ENCODE measurements at places on chromosomes 3 and 15. TPM values are rescaled to one million over a fixed set of nuclear protein-coding genes. Genes with fewer than 3 reads are reported as not detected.

- DNase-seq = no peak
These were observed 708 bp upstream of the PTPN23 start for GRCh38 chr3:47380026-47380600.

- DNase-seq = no peak
These were observed 828 bp downstream of the CAND2 start for GRCh38 chr3:12797124-12797891.

DNA sequence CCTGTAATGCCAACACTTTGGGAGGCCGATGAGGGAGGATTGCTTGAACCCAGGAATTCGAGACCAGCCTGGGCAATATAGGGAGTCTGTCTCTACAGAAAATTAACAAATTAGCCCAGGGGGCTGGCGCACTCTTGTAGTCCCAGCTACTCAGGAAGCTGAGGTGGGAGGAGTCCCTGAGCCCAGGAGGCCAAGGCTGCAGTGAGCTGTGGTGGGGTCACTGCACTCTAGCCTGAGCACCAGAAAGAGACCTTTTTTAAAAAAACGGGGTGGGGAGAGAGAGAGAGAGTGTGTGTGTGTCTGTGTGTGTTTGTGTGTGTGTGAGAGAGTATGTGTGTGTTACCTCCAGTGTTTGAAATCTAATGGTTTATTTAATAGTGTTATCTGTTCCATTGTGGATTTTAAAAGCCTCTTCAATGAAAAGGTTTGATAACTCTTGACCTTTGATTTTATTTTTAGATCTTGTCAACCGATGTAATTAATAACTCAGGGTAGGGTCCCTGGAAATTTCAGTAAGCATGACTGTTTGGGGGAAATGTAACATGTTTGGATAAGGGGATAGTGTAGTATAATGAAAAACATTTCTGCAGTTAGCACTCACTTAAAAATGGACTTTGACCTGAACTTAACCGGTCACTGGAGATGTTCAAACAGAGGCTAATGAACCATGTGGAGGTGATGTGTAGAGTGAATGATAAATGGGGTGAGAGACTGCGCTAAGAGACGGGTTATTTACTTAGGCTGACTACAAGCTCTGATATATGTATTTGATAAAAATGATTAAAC is 29.7 kb downstream of the LRCH3 start:
- no peak for DNase-seq

- no peak for DNase-seq
These were observed 50.6 kb downstream of the KY start for GRCh38 chr3:134600206-134600605.

DNA sequence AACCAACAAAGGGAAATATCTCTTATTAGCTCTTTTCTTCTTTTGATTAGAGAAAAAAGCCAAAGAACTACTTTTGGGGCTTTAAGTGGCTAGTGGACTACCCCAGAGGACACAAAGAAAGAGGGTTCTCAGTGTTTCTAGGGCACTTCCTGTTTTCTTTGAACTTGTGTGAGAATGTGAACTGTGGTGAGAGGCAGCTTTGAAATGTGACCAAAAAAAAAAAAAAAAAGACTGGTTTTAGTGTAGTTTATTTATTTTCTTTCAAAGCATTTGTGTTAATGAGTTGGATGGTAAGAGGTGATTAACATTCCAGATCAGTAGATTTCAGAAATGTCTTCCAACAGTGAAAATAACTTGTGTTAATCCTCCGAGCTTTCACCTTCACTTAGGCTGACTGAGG is 32.4 kb downstream of the SELENOT start:
- DNase-seq = no peak

DNA sequence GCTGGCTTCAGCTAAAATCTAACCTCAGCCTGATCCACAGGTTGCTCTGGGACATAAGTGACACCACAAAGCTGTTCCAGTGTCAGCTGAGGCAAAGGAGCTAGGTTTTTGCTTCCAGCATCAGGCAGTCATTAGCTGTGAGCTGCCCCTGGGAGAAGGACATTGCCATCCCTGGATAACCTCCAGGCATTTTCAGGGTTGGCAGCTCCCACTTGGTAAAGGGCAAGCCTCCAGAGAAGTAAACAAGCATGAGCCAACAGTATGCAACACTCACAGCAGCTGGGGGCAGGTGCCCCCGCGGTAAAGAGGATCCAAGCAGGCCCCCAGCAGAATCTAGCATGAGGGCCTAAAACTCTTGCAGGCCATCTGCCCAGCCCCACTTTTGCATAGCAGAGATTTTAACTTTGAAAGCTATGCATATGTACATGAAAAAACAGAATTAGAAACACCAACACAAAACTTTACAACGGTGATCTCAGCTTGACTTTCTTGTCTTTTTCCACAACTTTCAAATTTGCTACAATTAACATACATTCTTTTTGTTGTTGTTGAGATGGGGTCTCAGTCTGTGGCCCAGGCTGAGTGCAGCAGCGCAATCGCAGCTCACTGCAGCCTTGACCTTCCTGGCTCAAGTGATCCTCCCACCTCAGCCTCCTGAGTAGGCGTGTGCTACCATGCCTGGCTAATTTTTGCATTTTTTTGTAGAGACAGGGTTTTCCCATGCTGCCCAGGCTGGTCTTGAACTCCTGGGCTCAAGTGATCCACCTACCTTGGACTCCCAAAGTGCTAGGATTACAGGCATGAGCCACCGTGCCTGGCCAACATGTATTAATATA is 83.8 kb upstream of the TPM1 start:
- no peak for DNase-seq

GRCh38 chr15:81182756-81183438 is 13.8 kb upstream of the IL16 start:
- DNase-seq = no peak

DNA sequence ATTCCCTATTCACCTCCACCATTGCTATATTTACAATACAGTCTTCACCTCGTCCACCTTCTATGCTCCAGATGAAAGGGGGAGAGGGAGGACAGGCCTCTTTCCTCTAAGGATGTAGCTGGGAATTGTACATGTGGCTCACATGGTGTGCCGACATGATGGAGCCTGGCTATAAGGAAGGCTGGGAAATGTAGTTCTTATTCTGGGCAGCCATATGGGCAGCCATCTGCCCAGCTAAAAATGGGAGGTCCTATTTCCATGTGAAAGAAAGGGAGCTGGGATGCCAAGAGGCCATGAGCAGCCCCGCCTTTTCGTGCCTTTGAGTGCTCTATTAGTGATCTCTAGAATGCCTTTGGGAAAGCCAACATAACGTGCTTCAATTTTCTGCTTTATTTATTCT is 27.1 kb upstream of the MGLL start:
- no peak for DNase-seq

DNA sequence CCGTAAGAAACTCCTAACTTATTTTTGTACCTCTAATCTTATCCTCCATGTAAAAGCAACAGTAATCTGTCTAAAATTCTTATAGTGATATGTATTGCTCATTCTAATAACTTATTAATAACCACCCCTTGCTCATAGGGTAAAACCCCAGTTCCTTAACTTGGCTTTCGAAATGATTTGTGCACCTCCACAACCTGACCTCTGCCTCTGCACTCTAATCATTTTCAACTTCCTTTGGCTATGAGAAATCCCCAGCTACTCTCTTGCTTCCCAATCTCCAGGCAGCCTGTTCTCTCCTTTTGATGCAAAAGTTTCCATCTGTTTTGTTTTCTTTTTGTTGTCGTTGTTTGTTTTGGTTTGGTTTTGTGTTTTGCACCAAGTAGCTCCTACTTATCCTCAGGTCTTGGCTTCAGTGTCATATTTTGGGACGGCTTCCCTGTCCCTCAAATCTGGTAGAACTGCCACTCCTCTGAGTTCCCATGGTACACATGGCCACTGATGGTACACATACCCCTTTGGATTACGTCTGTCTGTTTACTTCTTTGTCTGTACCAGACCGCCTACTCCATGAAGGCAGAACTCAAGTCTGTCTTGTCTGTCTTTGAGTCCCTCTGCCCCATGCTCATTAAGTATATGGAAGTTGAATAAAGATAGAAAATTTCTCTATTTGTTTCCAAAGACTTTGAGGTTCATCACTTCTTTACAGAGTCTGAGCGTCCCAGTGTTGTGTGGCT is 105.6 kb upstream of the TGFBR2 start:
- peak; percentile 45 for DNase-seq

GRCh38 chr3:25468866-25469319 is 40.8 kb downstream of the RARB start:
- DNase-seq = no peak

GRCh38 chr3:159170436-159171003 is 368.7 kb downstream of the MFSD1 start:
- no peak for DNase-seq

- DNase-seq = no peak
These were observed 184.1 kb downstream of the FOXP1 start for GRCh38 chr3:71399478-71399877.

- DNase-seq = no peak
These were observed 4.4 kb upstream of the IRAK2 start for GRCh38 chr3:10160346-10160745.

- no peak for DNase-seq
These were observed 16.9 kb downstream of the POPDC2 start for GRCh38 chr3:119643528-119643927.

- no peak for DNase-seq
These were observed 1.4 kb downstream of the ARL14 start for GRCh38 chr3:160678292-160678842.

GRCh38 chr15:48507416-48508065 is 138.0 kb downstream of the FBN1 start:
- no peak for DNase-seq

DNA sequence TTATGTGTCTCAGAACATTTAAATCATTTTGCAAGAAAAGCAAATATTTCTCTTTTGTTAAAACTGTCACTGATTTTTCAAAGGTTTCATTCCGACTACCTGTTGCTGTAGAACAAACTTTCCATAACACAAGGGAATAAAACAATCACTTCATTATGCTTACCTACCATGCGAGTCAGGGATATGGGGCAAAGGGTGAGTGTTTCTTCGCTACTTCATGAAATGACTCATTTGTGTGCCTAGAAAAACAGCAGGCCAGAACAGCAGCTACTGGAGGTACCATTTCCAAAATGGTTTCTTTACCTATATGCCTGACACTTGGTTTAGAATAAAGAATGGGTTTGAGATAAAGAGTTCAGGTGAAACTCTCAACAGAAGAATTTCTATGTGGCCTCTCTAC is 712.5 kb downstream of the PLOD2 start:
- no peak for DNase-seq

DNA sequence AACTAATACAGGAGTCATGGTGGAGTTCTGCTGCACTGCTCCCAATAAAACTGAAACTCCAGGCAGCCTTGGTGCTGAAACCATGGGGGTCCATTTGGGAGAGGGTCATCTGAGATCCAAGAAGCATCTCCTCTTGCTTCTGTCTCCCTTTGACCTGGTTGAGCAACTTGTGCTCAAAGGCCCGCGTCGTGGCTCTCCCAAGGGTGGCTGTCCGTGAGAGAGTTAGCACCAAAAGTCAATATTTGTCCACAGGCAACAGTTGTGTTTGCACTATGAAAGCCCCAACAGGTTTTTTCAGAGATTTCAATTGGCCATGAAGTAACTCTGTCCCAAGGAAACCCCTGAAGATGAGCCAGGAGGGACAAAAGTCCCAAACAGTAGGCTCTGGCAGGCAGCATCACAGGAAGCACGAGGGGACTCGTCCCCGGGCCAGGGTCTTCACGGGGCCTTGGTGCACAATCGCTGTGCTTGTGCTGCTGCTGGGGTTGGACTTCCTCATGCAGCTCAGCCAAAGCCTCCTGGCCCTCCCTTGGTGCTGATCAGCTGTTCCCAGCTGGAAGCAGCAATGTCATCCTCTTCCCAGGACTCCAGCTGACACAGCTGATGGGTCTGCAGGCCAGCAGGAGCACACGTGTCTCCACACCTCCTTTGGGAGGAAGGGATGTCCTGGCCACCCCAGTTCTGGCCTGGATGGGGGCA is 39.4 kb upstream of the WNT5A start:
- no peak for DNase-seq

- no peak for DNase-seq
These were observed 18.5 kb downstream of the LIMD1 start for GRCh38 chr3:45612918-45613602.

DNA sequence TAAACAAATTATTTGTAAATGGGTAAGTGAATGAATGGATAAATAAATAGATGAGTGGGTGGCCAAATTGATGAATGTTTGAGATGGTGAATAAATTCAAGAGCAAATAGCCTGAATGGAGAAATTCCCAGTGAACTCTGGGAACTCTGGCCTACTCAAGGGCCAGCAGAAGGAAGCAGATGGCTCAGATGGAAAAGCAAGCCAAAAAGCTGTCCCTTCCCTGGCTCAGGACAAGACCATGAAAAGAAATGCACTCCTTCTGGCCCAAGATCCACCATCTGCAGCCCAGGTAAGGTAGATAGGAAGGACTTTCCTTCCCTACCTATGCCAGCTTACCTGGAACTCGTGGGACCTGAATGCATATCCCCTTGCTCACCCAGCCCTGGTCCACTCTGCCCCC is 37.6 kb upstream of the CLDN18 start:
- no peak for DNase-seq

- DNase-seq = peak; percentile 94
These were observed 5.8 kb downstream of the HYAL2 start for GRCh38 chr3:50316657-50317242.

DNA sequence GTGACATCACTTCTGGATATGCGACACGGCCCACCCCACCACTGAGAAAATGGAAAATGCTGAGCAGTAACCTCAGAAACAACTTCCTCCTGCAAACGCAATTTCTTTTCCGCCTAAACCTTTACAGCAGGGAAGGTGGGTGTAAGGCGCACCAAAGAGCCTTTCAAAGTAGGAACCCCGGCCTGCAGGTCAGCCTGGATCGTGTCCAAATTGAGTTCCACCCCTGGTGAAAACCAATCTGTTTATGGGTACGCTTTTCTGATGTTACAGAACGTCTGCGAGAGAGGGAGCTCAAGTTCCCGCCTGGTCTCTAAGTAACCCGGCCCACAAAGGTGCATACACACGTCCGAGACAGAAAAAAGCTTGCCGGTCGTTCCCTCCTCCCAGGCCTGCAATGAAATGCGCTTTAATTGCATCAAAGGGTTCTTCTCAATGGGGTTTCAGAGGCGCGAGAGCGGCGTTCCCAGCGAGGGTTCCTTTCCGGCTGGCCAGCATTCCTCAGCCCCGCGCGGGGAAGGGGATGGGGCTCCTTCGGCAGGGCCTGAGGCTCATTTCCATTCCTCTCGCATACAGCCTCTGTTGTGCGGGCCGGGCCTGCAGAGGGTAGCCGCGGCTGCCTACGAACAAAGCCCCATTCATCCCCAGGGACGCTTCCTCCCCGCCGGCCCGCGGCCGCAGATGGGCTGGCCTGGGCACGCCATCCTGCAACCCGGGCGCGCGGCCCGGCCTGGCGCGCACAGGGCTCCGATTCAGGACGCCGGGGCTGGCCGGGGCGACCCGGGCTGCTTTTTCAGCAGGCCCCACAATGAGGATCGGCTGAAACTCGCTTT is 138.1 kb downstream of the TMCO5A start:
- DNase-seq = peak; percentile 54

GRCh38 chr15:52796753-52797520 is 6.8 kb upstream of the ONECUT1 start:
- DNase-seq = no peak

GRCh38 chr15:31358957-31359701 is 32.5 kb downstream of the KLF13 start:
- DNase-seq = no peak

PLSCR4 gene
- total RNA-seq = not detected

SOX2 gene
- total RNA-seq = not detected

PGBD4 gene
- 5.2 TPM for total RNA-seq

ACKR2 gene
- 2.6 TPM for total RNA-seq

GPR87 gene
- 0.53 TPM for total RNA-seq

CCR2 gene
- 37.9 TPM for total RNA-seq

WDR72 gene
- not detected for total RNA-seq

OR4M2 gene
- not detected for total RNA-seq

TMEM108 gene
- not detected for total RNA-seq

All from activated CD8-positive, alpha-beta memory T cell treated with anti-CD3 and anti-CD28 coated beads, Interleukin-2, amount 10 ng/mL, durations not matched to agents 7 days and 5 days (primary cell).